ENCODE measurements at places on chromosomes 3 and 15.

DNA sequence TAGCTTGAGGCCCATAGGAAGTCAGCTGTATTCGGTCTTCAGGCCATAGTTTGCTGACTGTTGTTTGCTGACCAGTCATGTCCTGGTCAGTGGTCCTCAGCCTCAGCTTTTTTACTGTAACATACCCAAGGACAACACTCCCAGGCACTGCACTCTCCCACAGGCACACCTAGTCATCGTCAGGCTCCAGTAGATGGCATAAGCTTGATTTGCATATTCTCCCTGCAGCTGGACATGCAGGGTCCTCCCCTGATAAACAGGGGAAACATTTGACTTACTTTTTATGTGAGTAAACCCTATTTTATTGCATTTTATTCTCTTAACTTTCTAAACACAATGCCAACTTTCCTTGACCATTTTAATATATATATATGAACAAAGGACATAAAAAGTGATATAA is 22.9 kb downstream of the ARHGEF3 start:
- DNase-seq = no peak

GRCh38 chr15:87268675-87269074 is 987.9 kb downstream of the NTRK3 start:
- no peak for DNase-seq

GRCh38 chr3:12708584-12709192 is 44.8 kb upstream of the RAF1 start:
- DNase-seq = no peak

GRCh38 chr3:149080011-149080698 is 6.2 kb downstream of the HLTF start:
- DNase-seq = no peak

- no peak for DNase-seq
Observed at GRCh38 chr3:63303238-63303637, 25.1 kb downstream of the SYNPR start.

GRCh38 chr15:56537881-56538280 is 72.9 kb upstream of the MNS1 start:
- peak; percentile 70 for DNase-seq

- DNase-seq = no peak
Observed at GRCh38 chr15:38672814-38673670, 108.4 kb upstream of the RASGRP1 start.

- no peak for DNase-seq
Observed at GRCh38 chr15:41562784-41563198, 3.8 kb downstream of the TYRO3 start.

GRCh38 chr15:45199136-45199810 is 11.5 kb upstream of the SHF start:
- peak; percentile 90 for DNase-seq

DNA sequence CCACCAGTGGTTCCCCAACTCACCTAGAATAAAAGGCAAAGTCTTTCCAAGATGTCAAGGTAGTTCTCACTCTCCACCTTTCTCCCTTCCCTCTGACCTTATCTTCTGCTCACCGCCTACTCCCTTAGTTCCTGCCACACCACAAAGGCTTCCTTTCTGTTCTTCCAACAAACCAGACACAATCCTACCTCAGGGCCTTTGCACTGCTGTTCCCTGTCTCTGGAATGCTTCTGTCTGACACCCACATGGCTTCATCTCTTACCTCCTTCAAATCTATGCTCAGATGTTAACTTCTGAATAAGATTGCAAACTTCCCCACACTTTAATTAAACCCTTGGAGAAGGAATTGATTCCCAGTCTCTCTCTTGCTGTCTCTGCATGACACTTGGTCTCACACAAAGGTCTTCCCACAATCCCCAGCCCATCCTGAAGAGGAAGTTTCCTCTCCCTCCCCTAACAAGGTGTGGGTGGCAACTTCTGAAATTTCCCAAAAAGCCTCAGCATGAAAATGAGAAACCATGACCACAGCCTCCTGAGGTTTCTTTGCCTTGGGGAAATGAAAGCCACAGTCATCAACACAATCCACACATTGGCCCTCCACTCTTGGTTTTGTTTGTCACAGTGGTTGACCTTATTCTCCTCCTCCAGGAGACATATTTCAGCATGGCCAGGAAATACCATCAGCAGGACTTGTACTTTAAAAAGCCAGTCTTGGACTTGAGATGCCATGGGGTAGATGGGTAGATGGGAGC is 3.0 kb upstream of the RYK start:
- DNase-seq = no peak

DNA sequence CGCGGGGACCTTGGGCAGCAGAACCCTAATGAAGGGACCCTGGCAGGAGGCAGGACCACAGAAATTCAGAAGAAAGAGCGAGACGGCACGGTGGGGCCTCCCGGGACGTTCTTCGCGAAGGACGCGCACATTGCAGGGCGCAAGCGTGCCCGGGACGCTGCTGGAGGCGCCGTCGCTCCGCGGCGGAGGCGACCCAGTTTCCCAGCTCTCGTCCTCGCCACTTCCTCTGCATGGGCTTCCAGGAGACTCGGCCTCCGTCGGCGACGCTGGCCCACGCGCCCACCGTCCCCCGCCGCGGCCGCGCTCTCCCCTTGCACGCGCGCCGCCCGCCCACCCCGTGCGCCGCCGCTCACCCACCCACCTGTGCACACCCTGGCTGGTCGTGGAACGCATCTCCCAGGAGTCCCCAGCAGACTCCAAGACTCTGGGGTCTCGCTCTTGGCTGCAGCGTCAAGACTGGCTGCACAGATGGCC is 31.8 kb upstream of the SMAD3 start:
- no peak for DNase-seq

DNA sequence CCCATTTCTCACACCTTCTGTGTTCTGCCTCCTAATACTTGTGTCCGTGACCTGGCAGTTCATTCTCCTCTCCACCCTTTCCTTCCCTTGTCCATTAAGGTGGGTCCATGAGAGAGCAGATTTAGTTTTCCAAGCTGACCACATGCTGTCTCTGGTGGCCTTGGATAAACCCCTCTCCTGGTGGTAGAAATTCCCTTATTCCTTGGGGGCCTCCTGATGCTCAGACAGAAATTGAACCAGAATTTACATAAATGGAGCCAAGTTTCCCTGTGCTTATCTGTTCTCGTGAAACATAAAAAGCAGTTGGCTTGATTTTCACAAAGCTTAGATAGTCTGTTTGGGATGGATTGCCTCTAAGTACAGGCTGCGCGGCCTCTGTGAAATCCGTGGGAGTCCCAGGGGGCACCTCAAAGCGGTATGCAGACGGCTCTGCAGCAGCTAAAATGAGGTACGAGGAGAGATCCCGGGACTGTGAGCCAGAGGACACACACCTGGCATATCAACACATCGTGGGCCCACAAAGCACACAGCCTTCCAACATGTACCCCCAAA is 101.0 kb upstream of the NMNAT3 start:
- DNase-seq = no peak

DNA sequence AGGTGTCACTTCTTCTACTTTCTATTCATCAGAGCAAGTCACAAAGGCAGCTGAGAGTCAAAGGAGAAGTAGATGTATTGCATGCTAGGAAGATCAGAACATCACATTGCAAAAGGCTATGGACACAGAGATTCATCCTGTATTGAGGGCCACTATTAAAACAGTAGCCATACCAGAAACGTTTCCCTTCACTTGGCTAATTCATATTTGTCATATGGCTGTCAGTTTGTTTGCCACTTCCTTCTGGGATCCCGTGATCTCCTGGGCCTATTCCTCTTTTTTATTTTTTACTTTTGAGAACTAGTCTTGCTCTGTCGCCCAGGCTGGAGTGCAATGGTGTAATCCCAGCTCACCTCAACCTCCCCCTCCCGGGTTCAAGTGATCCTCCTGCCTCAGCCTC is 184.0 kb upstream of the SATB1 start:
- no peak for DNase-seq

DNA sequence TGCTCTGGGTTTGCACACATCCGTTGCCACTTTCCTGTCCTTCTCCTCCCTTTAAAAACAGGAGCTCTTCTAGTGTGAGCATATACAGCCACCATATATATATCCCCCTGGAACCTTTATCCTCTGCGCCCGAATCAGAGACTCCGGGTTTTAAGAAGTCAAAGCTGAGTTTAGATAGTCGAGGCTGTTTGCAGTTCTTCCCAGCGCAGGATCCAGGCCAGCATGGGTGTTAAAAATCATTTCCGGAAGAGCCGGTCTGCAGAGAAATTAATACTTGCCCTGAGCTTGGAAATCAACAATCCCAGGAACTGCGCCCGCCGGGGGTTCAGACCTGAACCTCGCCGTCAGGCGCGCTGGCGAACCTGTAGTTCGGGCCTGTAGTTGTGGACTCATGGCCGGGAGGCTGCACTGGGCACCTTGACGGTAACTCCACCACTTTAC is 2.3 kb downstream of the SHOX2 start:
- DNase-seq = no peak
